Esophagus muscularis mucosa (tissue), 4 donors: ENCODE measurements at places on chromosomes 16 and 17. TPM values are rescaled to one million over a fixed set of nuclear protein-coding genes. Genes with fewer than 3 reads are reported as not detected.
A peak's percentile ranks its signal among the peaks of the same experiment; 100 is the strongest.

The CMTM2 gene
- not detected for total RNA-seq

The EVI2B gene
- total RNA-seq: 5.1 TPM

DNA sequence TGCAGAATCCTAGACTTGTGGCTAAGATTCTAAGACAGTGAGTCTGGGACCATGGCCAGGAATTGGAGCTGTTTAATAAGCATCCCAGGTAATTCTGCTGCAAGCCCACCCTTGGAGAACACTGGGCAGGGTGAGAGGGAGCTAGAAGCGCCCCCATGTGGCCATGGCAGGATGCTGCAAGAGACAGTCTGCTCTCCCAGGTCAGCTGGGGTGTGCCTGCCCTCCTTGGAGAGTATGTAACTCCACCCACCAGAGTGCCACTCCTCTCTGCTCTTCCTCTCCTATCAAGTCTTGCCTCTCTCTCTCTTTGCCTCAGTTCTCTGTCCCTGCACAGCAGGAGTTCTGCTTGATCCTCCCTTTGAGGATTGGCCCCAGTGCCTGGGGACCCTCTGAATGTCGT, 14.9 kb downstream of the RCVRN start:
- no peak overlapping the region for H3K4me3 ChIP-seq
- H3K36me3 ChIP-seq: no peaks in the 10 kb centered on the region
- no peaks in the 10 kb centered on the region for H3K4me1 ChIP-seq
- H3K27me3 ChIP-seq: no peaks in the 10 kb centered on the region
- H3K27ac ChIP-seq: no peak overlapping the region

- H3K4me3 ChIP-seq: no peak overlapping the region
- no peaks in the 10 kb centered on the region for H3K27me3 ChIP-seq
- peaks cover 10% of the 10 kb centered on the region for H3K4me1 ChIP-seq
Observed at GRCh38 chr17:81582341-81582740, 30.2 kb upstream of the FAAP100 start.

The HCRT gene
- not detected for total RNA-seq

The P2RX1 gene
- total RNA-seq: 14.6 TPM

GRCh38 chr16:4676831-4677230, 16.5 kb upstream of the NUDT16L1 start:
- DNase-seq: no peak
- H3K36me3 ChIP-seq: peaks cover 84% of the 10 kb centered on the region
- no peaks in the 10 kb centered on the region for H3K27me3 ChIP-seq
- H3K27ac ChIP-seq: no peak overlapping the region

GRCh38 chr17:40301315-40301714, 7.7 kb upstream of the RARA start:
- no peaks in the 10 kb centered on the region for H3K36me3 ChIP-seq
- H3K4me1 ChIP-seq: peaks cover 41% of the 10 kb centered on the region
- DNase-seq: no peak
- no peak overlapping the region for H3K4me3 ChIP-seq

DNA sequence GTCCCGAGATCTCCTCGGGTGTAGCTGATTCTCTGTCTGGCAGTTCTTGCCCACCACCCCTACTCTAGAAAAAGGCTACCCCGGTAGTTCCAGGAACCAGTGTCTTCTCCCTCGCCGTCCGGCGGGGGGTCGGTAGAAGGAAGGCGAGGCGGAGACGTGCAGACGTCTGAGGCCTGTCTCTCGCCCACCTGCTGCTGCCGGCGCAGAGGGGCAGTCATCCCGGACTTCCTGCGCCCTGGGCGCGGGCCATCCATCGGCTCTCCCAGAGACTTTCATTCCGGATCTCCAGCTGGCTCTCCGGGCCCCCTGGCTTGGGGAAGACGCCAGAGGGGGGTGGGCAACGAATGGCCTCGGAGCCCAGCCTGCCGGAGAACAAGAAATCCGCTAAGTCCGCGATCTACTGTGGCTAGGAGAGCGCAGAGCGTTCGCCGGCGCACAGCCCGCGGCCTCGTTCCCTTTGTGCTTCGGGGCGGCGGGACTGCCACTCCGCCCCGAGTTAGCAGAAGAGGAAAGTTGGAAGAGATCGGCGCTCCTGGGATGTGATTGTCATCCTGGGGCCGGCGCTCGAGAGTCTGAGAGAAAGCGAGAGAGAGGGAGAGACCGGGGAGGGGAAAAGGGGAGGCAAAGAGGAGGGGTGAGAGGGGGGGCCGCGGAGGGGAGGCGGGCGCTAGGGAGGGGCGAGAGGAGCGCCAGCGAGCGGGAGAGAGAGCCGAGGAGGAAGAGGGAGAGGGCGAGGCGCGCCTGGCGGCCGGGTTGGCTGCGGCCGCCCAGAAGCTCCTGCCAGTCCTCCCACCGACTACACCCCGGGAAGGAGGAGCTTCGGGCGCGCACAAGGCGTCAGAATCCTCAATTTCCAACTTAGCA, at the start of gene IRX5:
TSS of gene IRX5 (plus strand) at position 861 of the 864 bp plus-strand sequence. CDS start 334 bp downstream, outside the sequence.
- H3K36me3 ChIP-seq: no peaks in the 10 kb centered on the region
- H3K27ac ChIP-seq: peak within 1 kb of the TSS; percentile 51
- DNase-seq: peak; percentile 92
- peaks cover 55% of the 10 kb centered on the region for H3K4me1 ChIP-seq

DNA sequence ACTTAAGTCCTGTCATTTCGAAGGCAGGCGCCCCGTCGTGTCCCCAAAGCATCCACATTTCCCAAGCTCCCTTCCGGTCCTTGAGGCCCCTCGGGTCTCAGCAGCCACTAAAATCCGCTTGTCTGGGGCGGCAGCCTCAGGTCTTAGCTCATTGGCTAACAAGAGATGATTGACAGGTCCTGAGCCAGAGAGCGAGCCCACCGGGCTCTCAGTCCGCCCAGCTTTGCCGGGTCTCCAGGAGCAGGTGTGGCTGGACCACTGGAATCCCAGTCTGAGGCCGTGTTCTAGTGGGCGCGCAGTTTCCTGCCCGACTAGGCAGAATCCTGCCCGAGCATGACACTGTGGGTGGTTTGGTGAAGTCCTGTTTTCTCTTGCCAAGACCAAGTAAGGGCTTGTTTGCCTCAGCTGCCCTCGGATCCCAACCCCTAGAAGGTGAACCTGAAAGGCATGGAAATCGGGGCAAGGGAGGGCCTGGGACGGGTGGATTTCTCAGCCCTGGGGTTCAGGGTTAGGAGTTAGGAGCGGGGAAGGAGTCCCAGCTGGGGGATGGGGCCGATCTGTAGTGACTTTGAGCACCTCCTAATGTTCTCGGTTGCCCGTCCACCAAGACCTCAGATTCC, 42.8 kb downstream of the MRC2 start:
- peaks cover 19% of the 10 kb centered on the region for H3K4me1 ChIP-seq
- DNase-seq: no peak
- no peaks in the 10 kb centered on the region for H3K36me3 ChIP-seq

DNA sequence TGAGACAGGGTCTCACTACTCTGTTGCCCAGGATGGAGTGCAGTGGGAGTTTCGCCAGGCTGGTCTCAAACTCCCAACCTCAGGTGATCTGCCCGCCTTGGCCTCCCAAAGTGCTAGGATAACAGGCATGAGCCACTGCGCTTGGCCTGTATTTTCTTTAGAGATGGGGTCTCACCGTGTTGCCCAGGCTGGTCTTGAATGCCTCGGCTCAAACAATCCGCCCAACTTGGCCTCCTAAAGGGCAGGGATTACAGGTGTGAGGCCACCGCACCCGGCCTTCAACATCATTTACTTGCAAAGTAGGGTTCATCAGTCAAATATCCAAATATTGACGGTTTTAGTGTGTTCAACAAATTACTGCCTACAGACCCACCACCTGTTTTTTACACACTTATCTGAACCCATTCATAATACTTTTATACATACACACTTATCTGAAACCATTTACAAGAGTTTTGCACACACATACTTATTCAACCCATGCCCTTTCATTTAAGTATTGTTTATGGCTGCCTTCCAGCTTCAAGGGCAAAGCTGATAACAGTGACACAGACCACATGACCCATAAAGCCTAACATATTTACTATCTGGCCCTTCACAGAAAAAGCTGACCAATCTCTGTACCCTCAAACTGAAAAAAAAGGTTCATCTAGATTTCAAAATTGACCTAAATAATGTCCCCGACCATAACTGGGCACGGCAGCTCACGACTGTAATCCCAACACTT, 11.9 kb downstream of the TMEM170A start:
- DNase-seq: no peak
- H3K27ac ChIP-seq: no peak overlapping the region
- H3K36me3 ChIP-seq: peaks cover 25% of the 10 kb centered on the region
- no peaks in the 10 kb centered on the region for H3K27me3 ChIP-seq
- H3K4me3 ChIP-seq: no peak overlapping the region

The KRT12 gene
- total RNA-seq: not detected

- H3K27ac ChIP-seq: peak overlapping the region; percentile 52
- peaks cover 30% of the 10 kb centered on the region for H3K36me3 ChIP-seq
- no peak overlapping the region for H3K4me3 ChIP-seq
- no peak for DNase-seq
- H3K27me3 ChIP-seq: no peaks in the 10 kb centered on the region
- H3K4me1 ChIP-seq: peaks cover 4% of the 10 kb centered on the region
Observed at GRCh38 chr17:16106161-16106891, 106.7 kb downstream of the TTC19 start.

The KCTD5 gene
- total RNA-seq: 19.4 TPM

GRCh38 chr16:9060225-9060624, 31.2 kb upstream of the HAPSTR1 start:
- no peak overlapping the region for H3K4me3 ChIP-seq
- no peak overlapping the region for H3K27ac ChIP-seq
- H3K27me3 ChIP-seq: no peaks in the 10 kb centered on the region
- peaks cover 16% of the 10 kb centered on the region for H3K4me1 ChIP-seq
- H3K36me3 ChIP-seq: no peaks in the 10 kb centered on the region

GRCh38 chr17:73560661-73561060, 83.6 kb downstream of the SDK2 start:
- no peaks in the 10 kb centered on the region for H3K36me3 ChIP-seq
- H3K27me3 ChIP-seq: no peaks in the 10 kb centered on the region
- H3K4me1 ChIP-seq: no peaks in the 10 kb centered on the region
- H3K27ac ChIP-seq: no peak overlapping the region
- no peak for DNase-seq

DNA sequence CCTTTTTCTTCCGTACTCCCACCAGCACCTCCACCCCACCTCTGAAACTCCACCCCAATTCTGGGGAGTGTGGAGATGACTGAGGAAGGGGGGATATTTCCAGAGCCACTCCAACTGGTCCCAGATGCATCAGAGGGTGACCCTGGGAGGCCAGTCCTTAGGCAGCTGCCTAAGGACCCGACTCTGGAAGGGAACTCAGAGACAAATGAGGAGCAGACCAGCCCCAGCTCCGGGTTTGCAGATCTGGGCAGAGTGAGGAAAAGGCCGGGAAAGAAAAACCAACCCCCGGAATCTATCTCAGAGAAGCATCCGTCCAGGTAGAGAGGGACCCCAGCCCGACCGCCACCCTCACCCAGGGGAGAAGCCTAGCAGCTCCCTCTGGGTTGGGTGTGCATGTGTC, 41.5 kb downstream of the SOCS3 start:
- peaks cover 58% of the 10 kb centered on the region for H3K4me1 ChIP-seq
- no peak overlapping the region for H3K27ac ChIP-seq
- DNase-seq: no peak
- no peak overlapping the region for H3K4me3 ChIP-seq

GRCh38 chr16:2149630-2150417, 1.4 kb downstream of the RAB26 start:
- no peaks in the 10 kb centered on the region for H3K27me3 ChIP-seq
- no peak overlapping the region for H3K27ac ChIP-seq
- DNase-seq: no peak
- peaks cover 72% of the 10 kb centered on the region for H3K4me1 ChIP-seq

The SLC26A11 gene
- 11.3 TPM for total RNA-seq

The TMEM98 gene
- 49.4 TPM for total RNA-seq

- H3K27me3 ChIP-seq: no peaks in the 10 kb centered on the region
Observed at GRCh38 chr16:63458846-63459245, 1422.6 kb upstream of the CDH8 start.

The SOX15 gene
- total RNA-seq: 14.4 TPM

The PLXDC1 gene
- 7.5 TPM for total RNA-seq

DNA sequence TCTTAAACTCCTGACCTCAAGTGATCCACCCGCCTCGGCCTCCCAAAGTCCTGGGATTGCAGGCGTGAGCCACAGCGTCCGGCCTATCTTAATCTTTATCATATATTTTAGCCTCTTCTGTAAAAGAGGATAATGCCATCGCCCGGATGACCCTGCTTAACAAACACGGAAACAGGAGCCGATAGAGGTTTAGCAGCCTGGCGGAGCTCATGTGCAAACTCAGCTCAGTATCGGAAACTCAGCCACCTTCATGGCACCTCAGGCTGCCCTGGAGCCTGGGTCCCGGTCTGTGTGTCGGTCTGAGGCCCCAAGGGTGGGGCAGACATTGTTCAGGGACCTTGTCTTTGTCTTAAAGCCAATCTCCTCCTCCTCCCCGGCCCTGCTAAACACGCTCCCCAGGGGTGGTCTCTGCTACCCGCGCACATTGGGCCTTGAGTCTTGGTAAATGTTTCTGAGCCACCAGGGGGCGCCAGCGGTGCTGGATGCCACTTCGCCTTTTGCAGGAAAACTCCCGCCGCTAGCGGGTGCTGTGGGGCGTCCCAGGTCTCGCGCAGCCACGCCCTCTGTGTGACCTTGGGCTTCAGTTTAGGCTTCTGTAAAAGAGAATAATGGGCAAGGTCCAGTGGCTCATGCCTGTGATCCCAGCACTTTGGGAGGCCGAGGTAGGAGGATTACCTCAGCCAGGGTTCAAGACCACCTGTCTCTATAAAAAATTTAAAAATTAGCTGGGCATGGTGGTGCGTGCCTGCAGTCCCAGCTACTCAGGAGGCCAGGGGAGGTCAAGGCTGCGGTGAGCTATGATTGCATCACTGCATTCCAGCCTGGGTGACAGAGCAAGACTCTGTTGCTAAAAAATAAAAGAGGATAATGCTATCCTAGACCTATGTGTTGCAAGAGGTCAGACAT, 2.7 kb downstream of the CETP start:
- H3K4me3 ChIP-seq: no peak overlapping the region
- peaks cover 28% of the 10 kb centered on the region for H3K4me1 ChIP-seq
- no peaks in the 10 kb centered on the region for H3K36me3 ChIP-seq

DNA sequence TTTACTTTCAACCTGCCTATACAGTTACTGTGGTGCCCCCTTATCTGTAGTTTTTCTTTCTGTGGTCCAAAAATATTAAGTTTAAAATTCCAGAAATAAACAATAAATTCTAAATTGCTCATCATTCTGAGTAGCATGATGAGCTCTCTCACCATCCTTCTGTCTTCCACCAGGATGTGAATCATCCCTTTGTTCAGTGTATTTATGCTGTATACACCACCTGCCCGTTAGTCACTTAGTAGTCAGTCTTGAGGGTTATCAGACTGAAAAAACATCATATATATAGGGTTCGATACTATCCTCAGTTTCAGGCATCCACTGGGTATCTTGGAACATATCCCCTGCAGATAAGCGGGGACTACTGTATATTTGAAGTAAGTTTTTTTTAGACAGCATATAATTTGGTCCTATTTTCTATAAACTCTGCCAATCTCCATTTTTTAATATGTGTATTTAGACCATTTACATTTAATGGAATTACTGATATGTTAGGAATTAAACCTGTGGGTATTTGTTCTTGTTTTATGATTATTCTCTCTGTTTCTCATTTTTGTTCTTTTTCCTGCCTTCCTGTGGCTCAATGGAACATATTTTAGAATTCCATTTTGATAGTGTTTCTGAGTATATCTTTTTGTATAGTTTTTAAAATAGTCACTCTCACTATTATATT, 31.0 kb downstream of the TBX21 start:
- no peak for DNase-seq
- no peak overlapping the region for H3K4me3 ChIP-seq
- H3K27ac ChIP-seq: no peak overlapping the region
- H3K27me3 ChIP-seq: no peaks in the 10 kb centered on the region
